ENCODE measurements at places on chromosomes 7 and 10.

DNA sequence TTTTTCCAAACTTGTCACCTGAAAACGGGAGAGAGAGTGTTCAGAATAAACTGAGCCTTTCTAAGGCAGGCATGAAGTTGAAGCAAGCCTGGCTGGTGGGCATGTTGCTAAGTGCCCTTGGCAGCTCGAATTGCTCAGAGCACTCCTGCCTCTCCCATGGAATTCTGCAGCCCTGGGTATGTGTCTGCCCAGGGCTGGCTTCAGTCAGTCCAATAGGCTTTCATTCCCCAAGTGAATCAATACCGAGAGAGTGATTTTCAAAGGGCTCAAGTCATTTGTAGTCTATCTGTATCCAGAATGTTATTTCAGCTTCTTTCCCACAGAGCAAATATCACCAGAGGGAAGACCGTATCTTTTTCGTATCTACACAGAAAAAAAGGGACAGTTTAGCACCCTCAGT is 415.5 kb upstream of the COBL start:
- DNase-seq: no peak

GRCh38 chr7:2915023-2915422 is 70.9 kb upstream of the GNA12 start:
- DNase-seq: no peak

GRCh38 chr7:117216436-117217069 is 106.3 kb downstream of the WNT2 start:
- no peak for DNase-seq

GRCh38 chr7:125057963-125058362 is 128.3 kb upstream of the POT1 start:
- DNase-seq: no peak

- no peak for DNase-seq
Observed at GRCh38 chr10:86603256-86603655, 51.1 kb upstream of the OPN4 start.

GRCh38 chr10:571688-572451 is 117.6 kb downstream of the DIP2C start:
- no peak for DNase-seq

GRCh38 chr10:132963430-132963960 is 21.1 kb upstream of the CFAP46 start:
- DNase-seq: no peak

GRCh38 chr7:38020121-38020785 is 99.8 kb downstream of the EPDR1 start:
- DNase-seq: no peak

GRCh38 chr10:126504761-126505112 is 116.5 kb upstream of the ADAM12 start:
- no peak for DNase-seq

DNA sequence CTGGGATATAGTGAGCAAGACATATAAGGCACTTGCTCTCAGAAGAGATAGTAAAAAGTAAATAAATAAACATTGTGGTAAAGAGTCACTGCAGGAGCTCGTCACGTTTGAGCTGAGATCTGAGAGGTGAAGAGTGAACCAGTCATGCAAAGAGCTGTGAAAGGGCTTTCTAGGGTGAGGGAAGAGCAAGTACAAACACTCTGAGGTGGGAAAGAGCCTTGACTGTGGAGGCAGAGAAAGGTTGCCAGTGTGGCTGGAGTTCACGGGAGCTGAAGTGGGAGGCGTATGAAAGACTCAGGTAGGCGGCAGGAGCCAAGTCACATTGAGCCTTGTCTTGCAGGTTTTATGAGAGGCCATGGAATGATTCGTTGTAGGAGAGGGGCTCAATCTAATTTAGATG is 141.0 kb downstream of the C1GALT1 start:
- DNase-seq: no peak

- DNase-seq: no peak
Observed at GRCh38 chr7:30436518-30436917, 42.1 kb downstream of the NOD1 start.

DNA sequence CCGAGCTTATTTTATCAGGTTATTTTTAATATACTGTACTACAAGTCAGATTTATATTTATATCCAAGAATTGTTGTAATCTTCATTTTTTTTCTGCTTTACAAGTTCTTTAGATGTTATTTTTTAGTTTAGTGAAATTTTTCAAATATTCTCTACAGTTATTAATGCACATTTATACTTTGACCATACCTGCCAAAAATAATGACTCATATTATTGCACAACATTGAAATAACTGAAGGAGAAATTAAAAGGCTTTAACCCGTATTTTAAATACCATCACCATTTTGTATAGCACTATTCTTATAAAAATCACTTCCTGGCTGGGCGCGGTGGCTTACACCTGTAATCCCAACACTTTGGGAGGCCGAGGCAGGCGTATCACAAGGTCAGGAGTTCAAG is 278.5 kb downstream of the BICC1 start:
- no peak for DNase-seq

DNA sequence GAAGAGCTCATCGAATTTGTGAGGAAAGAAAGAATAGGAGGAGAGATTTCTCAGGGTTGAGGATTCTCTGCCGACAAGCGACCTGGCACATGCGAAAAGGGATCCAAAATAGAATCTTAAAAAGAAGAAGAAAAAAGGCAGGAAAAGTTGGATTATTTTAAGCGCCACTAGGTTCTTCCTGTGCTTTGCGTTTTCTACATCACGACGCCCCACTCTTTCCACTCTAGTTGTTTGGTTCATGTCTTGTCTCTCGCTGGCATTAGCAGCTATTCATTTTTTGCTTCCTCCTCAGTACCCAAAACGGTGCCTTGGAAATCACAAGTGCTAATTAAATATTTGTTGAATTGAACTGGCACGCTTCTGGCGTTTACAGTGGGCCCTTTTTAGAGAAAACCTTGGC is 674 bp upstream of the FRA10AC1 start:
- no peak for DNase-seq

DNA sequence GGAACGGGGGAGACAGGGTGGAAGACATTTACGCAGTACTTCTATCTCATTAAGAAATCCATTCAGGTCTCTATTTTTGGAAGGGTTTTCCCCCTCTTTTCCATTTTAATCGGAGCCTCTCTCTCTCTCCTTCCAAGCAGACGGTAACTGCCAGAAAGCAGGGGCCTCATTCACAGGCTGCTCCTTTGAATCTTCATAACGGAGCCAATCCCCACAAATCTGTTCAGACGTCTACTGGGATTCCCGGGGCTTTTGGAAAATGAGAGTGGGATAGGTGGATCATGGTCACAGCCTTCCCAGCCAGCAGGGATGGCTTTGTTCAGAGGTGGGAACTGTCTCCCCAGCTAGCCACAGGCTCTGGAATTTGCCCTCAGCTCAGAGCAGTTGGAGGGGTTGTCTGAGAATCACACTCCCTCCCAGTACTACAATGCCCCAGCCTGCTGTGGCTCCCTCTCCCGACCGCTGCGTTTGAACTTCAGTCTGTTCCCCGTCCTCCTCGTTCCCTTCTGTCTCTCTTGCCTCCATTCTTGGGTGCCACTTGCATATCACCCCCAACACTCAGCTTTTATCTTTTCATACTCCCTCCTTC is 413.6 kb downstream of the PLXNA4 start:
- DNase-seq: no peak

- no peak for DNase-seq
Observed at GRCh38 chr7:143974459-143974858, 19.8 kb downstream of the OR2F1 start.

DNA sequence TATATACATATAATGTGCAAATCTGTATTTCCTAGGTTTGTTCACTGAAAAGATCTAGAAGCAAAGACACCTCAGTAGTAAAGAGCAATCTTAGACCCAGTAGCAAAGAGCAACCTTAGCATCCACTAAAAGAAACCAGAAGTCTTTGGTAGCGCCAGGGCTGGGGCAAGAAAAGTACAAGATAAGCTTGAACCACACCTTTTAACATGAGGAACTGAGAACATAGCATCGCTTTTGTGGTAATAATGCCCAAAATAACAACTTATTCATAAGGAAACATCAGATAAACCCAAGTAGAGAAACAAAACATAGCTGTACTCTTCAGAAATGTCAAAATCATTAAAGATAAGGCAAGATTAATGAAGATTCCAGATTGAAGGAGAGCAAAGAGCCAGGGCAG is 173.4 kb downstream of the IMMP2L start:
- DNase-seq: no peak

DNA sequence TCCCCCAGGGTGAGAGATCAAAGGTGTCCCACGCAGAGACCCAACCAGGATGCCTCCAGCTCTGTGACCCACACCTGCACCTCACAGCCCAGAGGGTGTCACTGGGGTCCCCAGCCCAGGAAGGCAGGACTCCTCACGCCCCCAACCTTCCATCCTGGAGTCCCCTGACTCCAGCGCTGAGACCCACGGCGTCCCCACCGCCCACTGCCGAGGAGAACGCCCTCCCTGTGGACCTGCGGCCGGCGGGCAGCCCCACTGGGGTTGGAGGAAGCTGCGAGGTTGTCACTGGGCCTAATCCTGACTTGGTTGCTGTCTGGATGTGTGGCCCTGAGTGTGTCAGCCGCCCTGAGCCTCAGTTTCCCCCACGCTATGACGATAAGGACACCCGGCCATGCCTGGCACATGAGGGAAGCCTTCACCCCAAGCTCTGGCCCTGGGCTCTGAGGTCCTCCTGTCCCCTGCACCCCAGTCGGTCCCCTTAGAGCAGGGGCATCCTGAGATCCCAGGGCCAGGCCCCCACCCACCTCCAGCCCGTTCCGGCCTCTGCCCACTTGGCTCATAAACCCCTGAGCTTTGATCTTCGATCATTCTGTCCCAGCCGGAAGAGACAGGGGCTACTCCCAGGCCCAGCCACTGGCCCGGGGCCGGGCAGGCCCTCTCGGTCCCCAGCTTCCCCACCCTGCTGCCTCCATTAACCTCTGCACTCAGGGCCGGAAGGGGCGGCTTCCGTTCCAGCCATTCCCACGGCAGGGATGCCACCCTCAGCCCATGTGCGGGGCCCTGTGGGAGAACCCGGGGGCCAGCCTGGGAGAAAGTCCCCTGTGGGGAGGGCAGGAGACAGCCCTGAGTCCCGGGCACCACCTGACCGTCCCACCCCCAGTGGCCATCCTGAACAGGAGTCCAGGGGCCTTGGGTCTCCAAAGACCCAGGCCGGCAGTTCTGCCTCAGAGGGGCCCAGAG is 113.2 kb downstream of the MICALL2 start:
- no peak for DNase-seq

GRCh38 chr7:66307591-66308215 is 102.6 kb downstream of the TPST1 start:
- no peak for DNase-seq

- DNase-seq: peak; percentile 34
Observed at GRCh38 chr7:157139111-157139809, 534 bp downstream of the UBE3C start.

DNA sequence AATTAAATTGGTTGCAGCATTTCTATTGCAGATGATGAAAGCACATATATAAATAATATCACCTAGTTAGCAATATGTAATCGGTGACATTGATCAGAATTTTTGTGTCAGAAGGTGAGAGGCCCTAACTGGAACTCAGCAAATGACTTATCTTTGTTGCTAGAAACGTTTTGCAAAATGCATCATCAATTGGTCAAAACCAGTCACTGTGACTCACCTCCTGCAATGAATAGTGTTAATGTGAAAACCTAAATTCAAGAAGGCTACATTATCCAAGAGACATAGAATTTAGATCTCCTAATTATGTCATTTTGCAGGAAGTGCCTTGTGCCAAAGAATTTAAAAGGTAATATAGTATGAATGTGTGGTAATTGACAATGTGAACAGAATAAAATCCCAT is 9.8 kb upstream of the PNLIPRP3 start:
- DNase-seq: no peak

DNA sequence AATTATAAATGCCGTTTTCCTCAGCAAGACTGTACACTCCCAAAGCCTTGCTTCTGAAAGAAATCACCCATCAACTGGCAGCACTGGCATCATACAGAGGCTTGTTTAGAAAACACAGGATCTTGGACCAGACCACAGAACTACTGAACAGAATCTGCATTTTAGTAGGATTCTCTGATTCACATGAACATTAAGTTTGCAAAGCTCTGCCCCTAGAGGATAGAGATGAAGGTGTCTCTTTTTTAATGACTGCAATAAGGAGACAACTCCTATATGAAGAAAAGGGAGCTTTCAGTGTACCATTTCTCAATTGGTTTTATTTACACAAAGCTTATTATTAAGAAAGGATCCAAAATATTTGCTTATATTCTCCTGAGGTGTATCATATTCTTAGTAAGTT is 172.7 kb downstream of the AGMO start:
- no peak for DNase-seq

DNA sequence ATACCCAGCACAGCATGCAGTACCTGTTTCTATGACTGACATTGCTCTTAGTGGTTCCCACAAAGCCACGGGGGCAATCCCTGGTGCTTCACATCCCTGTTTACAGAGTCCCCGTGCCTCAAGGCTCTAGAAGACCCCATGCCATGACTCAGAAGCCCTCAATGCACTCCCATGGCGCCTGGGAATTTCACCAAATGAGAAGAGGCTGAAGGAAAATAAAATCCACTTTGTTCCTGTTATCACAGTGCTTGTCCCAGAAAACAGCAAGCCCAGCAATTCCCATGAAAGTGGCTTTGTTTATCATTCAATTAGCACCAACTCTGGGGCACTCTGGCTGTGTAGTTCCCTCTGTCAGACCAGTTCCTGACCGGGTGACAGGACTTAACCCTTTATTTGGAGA is 268.3 kb downstream of the TNS3 start:
- DNase-seq: no peak

- no peak for DNase-seq
Observed at GRCh38 chr10:132319853-132320653, 11.9 kb upstream of the LRRC27 start.

DNA sequence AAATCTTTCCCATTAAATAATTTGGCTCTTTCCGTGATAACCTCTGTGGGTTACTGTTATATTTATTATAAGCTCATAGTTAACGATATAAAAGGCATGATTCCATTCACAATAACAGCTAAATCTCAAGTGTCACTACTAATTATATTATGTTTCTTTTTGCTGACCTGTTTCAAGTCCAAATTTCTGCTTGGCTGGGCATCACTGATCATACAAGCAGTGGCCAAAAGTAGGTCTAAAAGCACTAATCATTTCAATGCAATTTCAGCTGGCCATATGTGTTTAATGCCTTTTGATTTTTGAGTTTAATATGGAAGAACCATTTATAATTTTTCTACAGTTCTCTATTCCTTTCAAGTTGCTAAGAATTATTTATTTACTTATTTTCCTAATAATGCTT is 110.7 kb downstream of the SEMA3A start:
- no peak for DNase-seq

DNA sequence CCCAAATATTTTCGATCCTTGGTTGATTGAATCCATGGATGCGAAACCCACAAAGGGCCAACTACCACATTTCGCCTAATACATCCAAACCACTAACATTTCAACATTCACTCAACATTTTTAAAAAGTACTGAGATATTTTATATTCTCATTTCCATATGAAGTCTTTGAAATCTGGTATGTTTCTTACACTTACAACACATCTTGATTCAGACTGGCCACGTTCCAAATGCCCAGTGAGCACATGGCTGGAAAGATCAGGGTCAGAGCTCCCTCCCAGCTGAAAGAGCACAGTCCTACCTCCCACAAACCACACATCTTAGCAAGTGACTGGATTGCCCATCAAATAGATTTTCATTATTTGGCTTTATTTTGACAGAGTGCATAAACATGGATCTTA is 18.9 kb downstream of the NCAPG2 start:
- no peak for DNase-seq

GRCh38 chr10:110279407-110279986 is 25.2 kb downstream of the SMNDC1 start:
- DNase-seq: no peak

Data from stimulated activated CD8-positive, alpha-beta memory T cell treated with anti-CD3 and anti-CD28 coated beads, Interleukin-7, amount 100 ng/mL, for 1 hour (primary cell).